ENCODE measurements at places on chromosomes 6 and 20.

DNA sequence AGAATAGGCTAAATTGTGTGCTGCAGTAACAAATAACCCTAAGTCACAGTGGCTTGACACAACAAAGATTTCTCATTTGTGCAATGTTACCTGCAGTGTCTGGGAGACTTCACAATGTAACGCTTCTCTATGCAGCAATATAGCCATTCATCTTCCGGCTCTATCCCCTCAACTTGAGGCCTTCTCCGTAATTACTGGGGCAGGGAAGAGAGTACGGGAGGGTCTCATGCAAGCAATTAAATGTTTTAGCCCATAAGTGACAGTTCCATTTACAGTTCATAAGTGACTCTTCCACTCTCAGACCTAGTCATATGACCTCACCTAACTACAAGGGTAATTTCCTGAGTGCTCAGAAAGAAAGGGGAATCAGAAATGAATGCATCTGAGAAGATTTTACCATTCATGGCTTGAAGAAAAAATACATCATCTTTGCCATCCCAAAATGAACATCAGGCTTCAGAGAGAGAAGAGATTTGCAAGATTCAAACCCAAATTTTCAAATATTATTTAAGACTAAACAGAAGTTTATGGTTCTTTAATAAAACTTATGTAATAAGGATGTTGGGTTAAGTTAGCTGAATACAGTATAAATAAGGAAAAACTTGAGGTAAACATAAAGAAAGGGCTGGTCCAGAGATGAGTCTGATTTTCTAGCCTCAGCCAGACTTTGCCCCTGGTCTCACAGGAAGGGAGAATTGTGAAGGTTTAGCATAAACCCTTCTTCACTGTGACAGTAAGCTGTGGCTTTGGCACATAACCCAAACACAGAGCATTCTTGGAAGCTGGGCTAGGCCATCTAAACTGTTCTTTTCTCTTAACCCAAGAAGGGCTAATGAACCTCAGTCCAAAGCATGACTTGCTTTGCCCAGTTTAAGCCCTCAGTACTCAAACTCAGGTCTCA lies 13.3 kb downstream of the GPR6 start:
- no peak for DNase-seq

DNA sequence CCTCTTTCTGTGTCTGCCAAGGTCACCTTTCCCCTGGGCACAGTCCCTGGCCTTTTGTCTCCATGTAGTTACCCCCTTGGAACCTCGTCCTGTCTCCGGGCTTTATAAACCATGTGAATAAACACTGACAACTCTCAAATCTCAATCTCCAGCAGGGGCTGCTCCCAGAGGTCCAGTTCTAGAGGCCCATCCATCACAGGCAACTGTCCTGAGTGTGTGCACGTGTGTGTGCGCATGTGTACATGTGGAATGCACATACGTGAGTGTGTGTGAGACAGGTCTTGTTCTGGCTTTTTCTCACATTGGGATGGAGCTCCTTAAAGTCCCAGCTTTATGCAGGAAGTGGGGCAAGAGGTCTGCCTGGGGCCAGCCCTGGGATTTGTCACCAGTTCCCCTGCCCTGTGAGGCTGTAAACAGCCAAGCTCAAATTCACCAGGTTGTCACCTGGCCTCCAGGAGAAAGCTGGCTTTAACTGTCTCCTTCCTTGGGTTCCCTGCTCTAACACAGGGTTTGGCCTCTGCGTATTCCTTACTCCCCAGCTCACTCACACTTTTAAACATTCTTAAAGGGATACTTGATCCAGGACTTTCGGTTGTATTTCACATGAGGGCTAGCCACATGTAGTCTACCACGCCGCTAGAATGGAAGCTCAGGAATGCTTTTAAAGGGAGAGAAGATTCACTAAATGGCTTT lies 42.7 kb downstream of the RAMACL start:
- DNase-seq, result no peak

- no peak for DNase-seq
These were observed 73.4 kb downstream of the FGD2 start for GRCh38 chr6:37078814-37079213.

GRCh38 chr6:168045141-168045691 lies 33.8 kb downstream of the FRMD1 start:
- DNase-seq, result no peak

Data from stimulated activated CD4-positive, alpha-beta T cell treated with anti-CD3 and anti-CD28 coated beads, TNF-alpha, amount 100 ng/mL, for 1 hour (primary cell).